ENCODE measurements at places on chromosomes 2 and 18.

DNA sequence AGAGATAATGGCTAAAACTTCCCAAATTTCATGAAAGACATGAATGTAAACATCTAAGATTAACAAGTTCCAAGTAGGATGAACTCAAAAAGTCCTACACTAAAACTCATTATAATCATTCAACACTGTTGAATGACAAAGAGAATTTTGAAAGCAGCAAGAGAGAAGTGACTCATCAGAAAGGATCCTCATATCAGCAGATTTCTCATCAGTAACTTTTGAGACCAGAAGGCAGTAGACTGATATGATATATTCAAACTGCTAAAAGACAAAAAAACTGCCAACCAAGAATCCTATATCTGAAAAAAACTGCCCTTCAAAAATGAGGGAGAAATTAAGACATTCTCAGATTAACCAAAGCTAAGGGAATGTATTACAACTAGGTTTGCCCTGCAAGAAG lies 130.6 kb upstream of the OTX1 start:
- no peak for DNase-seq

DNA sequence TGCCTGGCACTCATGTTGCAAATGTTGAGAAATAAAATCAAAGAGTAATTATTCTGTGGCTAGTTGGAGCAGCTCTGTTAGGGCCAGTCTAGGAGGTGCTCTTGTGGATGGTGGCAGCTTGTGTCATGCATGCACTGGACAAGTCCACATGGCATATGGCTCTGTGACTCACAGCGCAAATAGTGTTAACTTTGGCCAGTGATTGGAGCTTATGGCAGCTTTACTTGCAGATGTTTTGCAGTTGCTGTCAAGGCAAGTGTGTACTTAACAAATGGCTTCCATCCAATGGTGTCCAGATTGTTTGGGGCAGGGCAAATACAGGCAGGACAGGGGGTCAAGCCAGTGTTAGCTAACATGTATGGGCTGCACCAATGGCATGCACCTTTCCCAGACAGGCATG lies 26.1 kb upstream of the TMX3 start:
- no peak for DNase-seq

DNA sequence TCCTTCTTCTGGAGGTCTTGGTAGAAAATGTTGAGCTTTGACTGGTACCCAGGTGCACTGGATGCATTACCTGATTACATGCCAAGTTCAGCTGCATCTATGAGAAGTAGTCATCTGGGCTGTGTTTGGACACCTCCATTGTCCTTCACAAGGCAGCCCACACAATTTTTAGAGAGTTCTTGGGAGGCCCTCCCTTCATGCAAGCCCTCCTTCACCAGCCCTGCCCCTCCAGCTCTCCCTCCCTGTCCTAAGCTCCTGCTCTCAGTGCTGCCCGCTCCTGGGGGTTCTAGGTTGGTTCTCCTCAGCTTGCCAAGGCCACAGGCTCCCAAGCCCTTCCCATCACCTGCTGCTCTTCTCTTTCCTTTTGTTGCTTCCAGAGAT lies 148.7 kb downstream of the DYSF start:
- no peak for DNase-seq

- no peak for DNase-seq
Measured at GRCh38 chr2:20444101-20444992, 2.5 kb upstream of the RHOB start.

DNA sequence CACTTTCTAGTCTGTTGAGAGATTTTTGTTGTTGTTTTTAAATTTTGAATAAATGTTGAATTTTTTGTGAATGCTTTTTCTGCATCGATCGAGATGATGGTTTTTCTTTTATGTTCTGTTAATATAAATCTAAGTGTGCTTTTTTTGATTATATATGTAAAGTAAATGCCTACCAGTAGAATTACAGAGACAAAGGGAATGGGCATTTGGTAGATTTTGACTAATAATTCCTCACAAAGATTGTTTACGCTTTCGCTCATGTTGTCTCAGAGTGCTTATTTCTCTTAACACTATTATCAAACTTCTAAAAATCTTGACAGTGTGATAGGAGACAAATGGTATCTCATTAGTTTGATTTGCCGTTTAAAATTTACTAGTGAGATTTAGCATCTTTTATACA lies 3.7 kb downstream of the MYO3B start:
- no peak for DNase-seq

- no peak for DNase-seq
Measured at GRCh38 chr2:5846881-5847280, 154.7 kb downstream of the SOX11 start.

GRCh38 chr2:55364189-55365055 lies 55.2 kb downstream of the CCDC88A start:
- DNase-seq = no peak

GRCh38 chr2:144362401-144362800 lies 157.5 kb downstream of the ZEB2 start:
- no peak for DNase-seq

DNA sequence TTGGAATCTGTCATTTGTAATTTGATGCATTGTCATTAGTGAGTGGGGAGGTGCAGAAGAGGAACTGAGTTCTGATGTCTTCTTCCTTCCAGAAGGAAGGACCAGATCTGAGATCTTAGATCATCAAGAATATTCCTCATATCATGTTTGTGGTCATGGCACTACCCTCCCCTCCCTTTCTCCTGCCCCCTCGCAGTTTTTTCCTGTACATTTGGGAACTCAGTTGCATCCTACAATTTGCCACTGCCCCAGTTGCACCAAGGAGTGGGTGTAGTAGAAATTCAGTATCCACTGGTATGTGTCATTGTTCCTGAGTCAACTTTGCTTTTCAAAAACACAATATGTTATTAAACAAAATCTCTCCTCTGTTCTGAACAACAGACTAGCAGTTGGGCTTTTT lies 26.6 kb upstream of the ACVR1 start:
- DNase-seq = no peak

- no peak for DNase-seq
Measured at GRCh38 chr18:8142131-8142711, 467.0 kb upstream of the RAB12 start.

DNA sequence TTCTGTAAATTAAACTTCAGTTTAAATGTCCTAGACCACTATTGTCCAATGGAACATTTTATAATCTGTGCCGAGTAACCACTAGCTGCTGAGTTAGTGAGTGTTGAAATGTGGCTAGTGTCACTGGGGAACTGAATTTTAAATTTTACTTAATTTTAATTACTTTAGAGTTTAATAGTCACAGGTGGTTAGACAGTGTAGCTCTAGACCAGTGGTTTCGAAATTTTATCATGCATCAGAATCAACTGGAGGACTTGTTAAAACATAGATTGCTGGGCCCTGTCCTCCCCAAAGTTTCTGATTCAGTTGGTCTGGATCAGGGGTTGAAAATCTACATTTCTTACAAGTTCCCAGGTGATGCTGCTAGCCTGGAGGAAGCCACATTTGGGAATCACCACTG lies 110.4 kb downstream of the FMNL2 start:
- DNase-seq = no peak

DNA sequence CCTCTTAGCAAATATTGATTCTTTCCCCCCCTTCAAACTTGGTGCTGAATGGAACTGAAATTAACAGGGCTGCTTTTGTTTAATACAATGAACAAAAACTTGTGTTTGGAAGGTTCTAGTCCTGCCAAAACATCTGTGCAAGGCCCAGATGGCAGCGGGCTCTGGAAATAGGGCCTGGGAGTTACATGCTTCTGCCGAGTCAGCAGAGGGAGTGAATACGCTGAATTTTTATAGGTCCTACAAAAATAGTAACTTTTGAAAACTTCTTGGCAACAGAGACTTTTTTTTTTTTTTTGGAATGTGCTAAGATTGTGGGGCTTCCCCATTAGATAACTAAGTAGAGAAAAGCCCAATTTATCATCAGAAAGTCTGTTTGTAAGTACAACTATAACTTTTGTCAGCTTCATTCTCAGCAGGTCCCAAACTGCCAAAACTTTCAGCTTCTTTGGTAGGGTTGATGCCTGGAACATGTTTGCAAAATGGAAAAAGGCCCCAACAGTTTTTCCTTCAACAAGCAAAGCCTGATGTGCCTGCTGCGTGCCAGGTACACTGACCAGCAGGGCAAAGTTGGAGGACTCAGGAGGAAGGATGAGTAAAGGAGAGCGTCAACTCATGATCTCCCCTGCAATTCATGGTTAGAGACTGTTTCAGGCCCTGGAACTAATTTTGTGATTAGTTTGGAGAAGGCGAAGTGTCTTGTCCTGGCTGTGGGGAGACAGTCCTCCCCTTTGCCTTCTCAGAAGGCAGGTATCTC lies 45.1 kb upstream of the HDAC4 start:
- DNase-seq = peak; percentile 52

DNA sequence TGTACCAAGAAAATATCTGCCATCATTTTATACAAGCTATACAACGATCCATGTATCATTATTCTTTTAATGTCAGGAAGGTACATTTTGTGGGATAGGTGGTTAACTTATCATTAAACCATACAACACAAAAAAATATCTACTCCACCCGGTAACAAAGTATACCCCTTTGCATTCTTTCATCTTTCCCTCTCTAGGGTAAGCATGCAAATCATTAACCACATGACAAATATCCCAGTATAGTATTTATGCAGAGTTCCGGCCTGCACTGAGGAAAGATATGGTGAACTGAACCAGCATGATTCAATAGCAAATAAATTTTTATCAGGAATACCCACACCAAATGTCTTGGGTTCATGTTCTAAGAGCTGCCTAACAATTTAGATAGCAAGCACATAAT lies 22.5 kb upstream of the SULT1C2 start:
- no peak for DNase-seq

DNA sequence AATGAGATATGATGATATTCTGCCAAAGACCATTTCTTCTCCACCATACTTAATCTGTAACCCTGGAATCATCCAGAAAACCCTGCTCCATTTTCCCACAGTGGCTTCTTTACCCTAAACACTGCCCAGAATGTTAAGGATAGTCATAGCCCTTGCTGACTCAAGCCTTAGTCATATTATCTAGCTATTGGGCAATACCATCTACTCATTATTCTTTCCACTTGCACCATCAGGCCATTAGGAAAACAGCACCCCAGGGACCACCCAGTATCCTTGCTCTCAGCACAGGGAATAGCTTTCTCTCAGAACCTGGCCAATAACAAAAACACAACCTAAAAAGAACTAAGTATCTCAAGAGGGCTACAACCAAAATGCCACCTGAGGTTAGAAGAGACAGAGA lies 445.7 kb upstream of the SLC14A2 start:
- DNase-seq = no peak

DNA sequence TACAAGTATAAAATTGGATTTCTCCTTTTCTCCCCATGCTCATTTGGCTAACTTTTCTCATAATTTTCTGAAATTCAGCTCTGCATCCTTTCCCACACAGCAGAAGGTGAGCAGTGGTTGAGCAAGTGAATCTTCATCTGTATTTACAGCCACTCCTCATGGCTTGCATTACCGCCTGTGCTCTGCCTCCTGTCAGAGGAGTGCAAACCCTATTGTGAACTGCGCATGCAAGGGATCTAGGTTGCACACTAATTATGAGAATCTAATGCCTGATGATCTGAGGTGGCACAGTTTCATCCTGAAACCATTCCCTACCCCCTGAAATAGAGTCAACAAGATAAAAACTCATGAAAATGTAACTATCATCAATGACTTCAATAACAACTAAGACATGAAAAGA lies 20.0 kb downstream of the ME2 start:
- DNase-seq = no peak

DNA sequence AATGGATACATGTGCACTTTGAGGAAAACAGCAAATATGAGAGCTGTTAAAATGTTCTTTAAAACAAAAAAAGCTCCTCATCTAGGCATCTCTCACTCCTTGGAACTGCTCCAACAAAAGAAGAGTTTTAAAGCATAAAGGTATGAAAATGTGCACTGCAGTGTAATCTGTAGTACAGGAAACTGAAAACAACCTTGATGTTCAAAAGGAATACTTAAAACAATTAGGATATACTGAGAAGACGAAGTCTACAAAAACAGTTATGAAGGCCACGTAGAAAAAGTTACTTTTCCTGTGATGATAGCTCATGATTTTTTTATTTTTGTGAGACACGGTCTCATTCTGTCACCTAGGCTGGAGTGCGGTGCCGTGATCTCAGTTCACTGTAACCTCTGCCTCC lies 2.1 kb upstream of the GPR75 start:
- no peak for DNase-seq
